ENCODE measurements at places on chromosomes 16 and 17.
A peak's percentile ranks its signal among the peaks of the same experiment; 100 is the strongest.

DNA sequence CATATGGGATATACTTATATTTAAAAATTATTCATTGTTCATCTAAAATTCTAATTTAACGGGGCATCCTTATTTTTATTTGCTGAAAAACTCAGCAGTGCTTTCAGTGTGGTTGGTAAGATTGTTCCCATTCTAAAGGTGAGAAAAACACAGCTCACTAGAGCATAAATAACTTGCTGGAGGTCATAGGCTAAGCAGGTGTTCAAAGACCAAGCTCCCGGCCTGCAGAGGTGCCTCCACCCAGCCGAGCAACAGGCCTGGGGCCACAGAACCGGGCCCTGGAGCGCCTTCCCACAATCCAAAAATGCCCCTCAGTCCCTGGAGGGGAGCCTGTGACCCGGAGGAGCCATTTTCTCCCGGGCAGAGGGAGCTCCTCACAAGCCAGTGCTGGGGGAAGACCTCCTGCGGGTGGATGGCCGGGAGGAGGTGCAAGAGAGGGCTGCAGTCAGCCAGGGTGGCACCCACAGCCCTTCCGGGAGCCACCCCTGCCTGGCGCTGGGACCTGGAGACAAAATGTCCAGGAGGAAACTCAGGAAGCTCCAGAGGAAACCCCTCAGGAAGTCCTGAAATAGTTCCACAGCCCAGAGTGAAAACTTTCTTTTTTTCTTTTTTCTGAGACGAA lies 14.7 kb downstream of the ABR start:
- no peak for DNase-seq

GRCh38 chr17:29180034-29180787 lies at the start of gene MYO18A:
TSS of gene MYO18A (minus strand) at chr17:29180398. CDS start at chr17:29166940, 13,458 bp downstream.
- DNase-seq = peak; percentile 54

DNA sequence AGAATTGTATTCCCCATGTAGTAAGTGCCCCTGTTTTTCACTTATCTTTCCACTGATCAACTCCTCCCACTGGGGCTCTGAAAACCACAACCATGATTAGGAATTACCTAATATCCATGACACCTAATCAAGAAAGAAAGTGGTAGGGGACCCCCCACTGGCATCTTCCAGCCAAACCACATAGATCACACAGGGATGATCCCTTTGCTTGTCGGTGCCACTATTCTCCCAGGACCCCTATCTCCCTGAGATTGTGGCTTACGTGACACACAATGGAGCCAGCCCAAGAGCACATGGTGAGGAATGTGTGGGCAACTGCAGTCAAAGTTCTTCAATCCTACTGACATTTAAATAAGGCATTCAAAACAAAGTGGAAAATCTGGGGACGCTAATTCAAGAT lies 17.6 kb upstream of the DNAH9 start:
- DNase-seq = no peak

GRCh38 chr17:6713130-6713917 lies at the start of gene SLC13A5:
TSS of gene SLC13A5 (minus strand) at chr17:6713369. CDS start at chr17:6713333, 36 bp downstream.
- no peak for DNase-seq

Measured in stimulated activated CD8-positive, alpha-beta memory T cell treated with anti-CD3 and anti-CD28 coated beads, Interleukin-2, amount 100 ng/mL, for 1 hour (primary cell).